ENCODE measurements at places on chromosomes 7 and 10.

GRCh38 chr7:113548137-113548536 is 370.7 kb downstream of the PPP1R3A start:
- no peak for DNase-seq

DNA sequence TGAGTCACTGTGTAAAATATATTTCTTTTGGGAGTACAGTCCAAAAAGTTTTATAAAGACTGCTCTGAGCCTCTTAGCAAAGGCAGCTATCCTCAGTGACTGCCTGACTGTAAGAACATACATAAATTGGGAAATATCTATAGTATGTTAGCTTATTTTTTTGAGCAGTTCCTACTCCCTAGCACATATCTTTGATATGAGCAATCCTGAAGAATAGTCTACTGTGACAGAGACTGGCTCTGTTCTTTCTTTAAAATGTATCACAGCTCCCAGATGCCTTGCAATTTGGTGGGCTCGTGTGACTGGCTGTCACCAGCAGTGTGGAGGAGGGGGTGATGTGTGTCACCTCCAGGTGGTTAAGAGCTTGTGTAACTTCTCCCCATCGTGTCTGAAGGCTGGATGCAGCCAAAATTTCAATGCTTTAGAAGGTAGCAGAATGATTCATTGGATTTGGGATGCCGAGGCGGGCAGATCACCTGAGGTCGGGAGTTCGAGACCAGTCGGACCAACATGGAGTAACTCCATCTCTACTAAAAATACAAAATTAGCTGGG is 47.9 kb downstream of the MTERF1 start:
- no peak for DNase-seq

DNA sequence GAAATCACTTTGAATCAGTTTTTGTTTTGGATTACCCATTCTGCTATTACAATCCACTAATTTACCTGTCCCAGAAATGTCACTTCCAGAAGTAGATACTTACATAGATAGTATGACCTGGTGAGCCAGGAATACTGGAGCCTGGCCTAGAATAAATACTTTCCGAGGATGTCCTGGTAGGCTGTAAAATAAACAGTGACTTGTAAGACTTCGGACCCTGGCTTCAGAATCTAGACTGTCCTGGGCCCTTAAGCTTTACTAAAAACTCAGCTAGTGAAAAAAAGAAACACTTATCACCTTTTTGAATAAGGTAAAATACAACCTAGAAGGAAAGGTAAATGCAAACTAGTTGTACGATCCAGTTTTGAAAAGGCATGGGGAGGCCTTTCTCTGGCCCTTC is 69.5 kb upstream of the AFAP1L2 start:
- no peak for DNase-seq

DNA sequence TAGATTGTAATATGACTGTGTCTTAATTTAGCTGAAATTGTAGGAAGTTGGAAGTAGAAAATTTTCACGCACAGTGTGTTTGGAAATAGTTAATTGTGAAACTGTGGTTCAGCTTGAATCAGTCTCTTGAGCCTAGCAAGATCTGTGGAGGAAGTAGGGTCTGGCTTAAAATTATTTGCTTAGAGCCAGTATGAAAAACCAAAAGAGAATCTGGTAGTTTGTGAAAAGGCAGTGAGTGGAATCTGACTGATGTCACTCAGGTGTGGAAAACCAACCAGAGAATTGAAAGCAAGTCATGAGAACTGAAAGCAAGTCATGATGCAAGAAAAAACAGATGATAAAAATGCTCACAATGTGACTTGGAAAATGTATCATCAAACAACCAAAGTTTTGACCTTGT is 11.5 kb downstream of the LIPJ start:
- no peak for DNase-seq

DNA sequence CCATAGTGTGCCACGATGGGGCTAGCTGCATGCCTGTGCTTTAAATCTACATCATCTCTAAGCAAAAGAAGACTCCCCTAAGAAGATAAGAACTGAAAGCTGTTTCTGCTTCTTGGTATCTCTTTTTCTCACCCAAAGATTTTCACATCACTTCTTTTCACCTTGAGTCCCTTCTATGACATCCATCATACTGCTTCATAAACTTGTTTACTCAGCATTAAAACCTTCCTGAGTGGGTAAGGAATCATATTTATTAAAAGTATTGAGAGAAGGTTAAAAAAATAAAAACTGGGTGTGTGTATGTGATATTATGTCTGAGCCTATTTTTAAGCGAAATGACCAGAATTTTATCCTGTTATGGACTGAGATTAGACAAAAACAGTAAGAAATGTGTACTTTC is 150.3 kb downstream of the HPSE2 start:
- no peak for DNase-seq

DNA sequence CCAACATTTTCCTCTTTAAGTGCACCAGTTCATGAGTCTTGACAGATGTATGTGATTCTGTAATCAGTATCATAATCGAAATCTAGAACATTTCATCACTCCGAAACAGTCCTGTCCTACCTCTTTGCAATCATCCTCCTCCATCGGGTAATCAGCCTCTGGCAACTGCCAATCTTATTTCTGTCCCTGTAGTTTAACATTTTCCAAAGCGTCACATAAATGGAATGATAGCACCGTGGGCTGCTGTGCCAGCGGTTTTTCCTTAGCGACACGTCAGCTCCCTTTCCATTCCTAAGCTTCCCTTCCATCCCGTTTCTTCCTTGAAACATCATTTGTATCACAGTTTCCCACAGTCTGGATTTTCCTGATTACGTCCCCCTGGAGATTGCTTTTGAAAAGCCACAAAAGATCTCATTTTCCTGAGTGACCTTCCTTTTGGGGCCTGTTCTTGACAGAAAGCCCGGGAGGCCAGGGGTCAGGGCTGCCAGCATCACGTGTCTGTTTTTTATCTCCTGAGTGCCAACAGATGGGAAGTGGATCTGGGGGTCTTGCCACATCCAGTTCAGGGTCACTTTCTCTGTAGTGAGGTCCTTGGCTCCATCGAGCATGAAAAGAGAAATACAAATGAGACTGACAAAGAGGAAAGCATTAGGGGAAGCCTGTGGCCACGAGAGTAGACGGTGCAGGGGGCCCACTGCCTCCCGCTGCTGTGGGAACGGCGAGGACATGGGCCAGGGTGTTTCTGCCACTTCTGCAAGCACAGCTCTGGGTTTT is 31.6 kb downstream of the TMEM120A start:
- DNase-seq, result no peak

GRCh38 chr10:121062115-121062514 is 211.0 kb downstream of the WDR11 start:
- DNase-seq, result no peak

DNA sequence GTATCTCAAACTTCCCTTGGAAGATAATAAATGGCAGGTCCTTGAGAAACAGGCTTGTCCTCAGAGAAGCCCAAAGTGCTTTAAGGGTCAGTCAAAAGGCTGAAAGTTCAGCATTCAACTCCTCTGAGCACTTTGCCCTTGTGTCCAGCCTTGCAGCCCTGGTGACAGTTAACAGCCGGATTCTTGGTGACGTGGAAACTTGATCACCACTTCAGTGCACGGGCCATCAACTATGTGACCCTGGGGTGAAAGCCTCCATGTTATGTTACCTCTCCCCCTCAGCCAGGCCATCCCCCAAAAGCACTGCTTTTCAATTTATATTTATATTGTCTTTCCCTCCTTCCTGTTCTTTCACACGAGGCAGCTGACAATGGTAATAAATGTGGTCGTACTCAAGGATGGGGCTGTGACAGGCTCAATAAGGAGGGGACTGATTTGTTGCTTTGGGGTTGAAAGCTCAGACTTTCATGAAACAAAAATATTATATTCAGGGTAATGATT is 164.0 kb upstream of the NRP1 start:
- peak; percentile 84 for DNase-seq

- DNase-seq, result no peak
Observed at GRCh38 chr10:11180228-11180627, 162.6 kb downstream of the CELF2 start.

- DNase-seq, result no peak
Observed at GRCh38 chr10:85900487-85900886, 466.1 kb downstream of the GRID1 start.

GRCh38 chr10:7592627-7593026 is 74.1 kb downstream of the ITIH5 start:
- DNase-seq, result no peak

Measured in cardiac muscle cell (in vitro differentiated cells and primary cell).